Endodermal cell (in vitro differentiated cells): ENCODE measurements at places on chromosomes 6 and 20. TPM values are rescaled to one million over a fixed set of nuclear protein-coding genes. Genes with fewer than 3 reads are reported as not detected.

- DNase-seq: peak; percentile 92
Measured at GRCh38 chr6:37525460-37526357, 26.0 kb upstream of the CCDC167 start.

DNA sequence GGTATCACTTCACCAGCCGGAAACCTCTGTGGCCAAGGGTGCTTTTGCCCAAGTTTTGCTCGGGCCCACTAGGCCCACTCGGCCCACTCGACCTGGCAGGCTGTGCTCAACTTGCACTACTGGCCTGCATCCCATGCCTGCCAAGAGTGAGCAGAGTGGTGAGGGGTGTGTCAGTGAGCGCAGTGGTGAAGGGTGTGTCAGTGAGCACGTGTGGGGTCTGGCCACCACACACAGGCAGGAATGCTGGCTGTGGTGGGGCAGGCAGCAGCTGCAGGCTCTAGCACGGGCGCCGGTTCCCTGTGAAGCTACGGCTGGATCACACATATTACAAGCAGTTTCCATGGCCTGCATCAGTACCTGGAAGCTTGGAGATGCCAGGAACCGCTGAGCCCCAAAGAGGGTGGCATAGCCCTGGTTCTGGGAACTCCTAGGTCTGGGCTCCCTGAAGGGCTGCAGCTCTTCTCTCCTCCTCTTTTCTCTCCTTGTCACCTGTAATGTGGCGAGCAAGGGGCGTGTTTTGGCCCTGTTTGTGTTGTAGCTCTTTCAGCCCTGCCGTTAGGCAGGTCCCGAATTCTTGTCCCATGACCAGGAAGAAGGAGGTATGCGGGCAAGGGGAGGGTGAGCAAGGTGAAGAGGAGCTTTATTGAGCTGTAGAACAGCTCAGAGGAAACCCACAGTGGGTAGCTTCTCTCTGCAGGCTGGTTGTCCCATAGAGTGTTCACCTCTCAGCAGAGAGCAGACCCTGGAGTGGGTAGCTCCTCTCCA is 51.0 kb upstream of the CLDN20 start:
- no peak for DNase-seq

GRCh38 chr6:72132851-72133250 is 246.5 kb downstream of the RIMS1 start:
- no peak for DNase-seq

DNA sequence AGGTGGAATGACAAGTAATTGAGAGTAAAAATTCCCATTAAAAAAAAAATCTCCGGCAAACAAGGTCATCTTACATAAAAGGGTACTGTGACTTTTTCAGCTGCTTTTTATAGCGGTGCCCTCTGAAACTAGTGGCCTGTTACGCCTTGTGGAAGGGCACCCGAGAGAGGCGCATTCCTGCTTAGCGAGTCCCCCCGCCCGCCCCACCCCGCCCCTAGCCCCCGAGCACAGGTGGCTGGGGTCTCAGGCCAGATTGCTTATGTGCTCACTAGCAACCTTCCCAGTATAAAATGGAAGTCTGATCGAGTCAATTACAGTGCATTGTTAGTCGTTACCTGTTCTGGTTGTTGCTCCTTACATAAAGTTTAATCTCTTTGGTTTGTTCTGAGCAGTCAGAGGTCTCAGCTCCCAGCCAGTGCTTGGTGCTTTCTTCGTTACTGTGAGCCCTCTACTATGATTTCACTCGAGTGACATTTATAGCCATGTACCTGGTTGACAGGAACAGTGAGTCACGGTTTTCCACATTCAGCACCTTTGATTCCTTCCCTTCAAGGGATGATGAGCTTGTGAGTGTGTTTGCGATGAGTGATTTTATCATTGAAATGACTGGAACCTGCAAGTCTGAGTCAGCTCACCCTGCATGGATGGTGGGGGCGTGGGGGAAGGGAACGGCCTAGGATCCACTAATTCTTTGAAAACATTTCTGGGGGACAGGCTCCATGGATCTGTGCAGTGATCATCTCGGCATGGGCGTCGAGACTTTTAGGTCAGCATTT is 47.6 kb downstream of the ZDHHC14 start:
- DNase-seq: no peak

DNA sequence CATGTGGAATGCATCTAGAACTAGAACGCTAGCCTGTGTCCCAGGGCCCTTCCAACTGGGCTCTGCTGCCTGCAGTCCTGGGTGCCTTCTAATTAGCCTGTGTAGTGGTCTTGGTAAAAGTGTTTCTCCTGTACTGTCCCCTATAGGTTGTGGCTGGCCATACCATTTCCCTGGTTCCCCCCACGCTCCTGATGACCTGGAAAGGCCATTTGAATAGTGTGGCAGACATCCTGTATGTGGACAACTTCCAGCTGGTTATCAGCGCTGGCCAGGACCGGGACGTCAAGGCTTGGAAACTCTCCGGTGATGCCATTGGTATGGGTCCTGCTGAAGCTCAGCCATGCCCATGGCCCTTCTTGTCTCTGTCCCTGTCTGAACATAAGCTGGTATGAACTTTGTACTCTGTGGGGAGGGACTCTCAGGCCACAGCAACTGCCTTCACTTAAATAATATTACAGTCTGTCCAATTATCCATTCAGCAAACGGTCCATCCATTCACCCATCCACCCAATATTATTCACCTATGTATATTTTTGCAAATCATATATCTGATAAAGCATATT is 60.7 kb downstream of the SUN5 start:
- DNase-seq: no peak

DNA sequence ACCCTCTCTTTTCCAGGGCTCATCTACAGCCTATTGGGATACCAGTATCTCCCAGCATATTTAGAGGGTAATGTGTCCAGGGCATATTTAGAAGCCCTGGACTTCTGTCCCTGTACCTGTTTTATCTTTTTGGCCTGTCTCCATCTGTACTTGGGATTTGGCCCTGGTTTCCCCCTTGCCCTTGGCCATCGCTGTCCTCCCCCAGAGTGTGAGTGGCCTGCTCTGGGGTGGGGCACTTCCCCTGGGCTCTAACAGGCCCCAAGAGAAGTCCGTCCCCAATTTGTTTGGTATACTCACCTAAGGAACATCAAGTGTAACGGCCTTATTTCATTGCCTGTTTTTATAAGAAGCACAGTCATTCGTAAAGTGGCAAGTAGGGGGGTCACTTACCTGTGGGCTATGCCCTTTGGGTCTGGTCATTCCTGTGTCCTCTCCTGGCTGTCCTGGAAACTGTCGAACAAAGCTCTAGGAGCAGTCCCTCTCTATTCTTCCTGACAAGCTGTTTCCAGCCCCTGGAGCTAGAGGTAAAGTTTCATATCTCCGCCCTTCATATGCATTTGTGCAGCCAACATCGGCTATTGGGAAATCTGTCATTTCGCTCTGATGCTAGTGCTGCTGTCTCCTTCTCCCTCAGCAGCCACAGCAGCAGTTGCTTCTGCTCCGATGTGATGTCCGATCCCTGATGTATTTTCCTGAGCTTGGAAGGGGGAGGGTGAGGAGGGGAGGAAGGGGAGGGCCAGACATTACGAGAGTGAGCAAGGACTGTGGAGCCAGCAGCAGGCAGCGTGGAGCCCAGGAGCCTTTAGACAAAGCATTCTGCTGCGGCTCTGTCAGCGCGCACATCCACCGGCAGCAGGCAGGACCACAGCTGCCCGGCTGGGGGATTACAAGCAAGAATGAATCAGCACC is 83.4 kb downstream of the TCP11 start:
- no peak for DNase-seq

GRCh38 chr20:50254466-50255079 is 63.9 kb downstream of the CEBPB start:
- DNase-seq: no peak

- DNase-seq: peak; percentile 67
Measured at GRCh38 chr20:59455402-59456341, 148.7 kb upstream of the PHACTR3 start.

- no peak for DNase-seq
Measured at GRCh38 chr6:80618953-80619352, 512.5 kb downstream of the BCKDHB start.

GRCh38 chr20:59333951-59334350 is 33.5 kb downstream of the EDN3 start:
- no peak for DNase-seq

- DNase-seq: no peak
Measured at GRCh38 chr6:75490706-75491105, 2.9 kb downstream of the FILIP1 start.

GRCh38 chr6:132404736-132405135 is 3.5 kb upstream of the MOXD1 start:
- no peak for DNase-seq

- peak; percentile 81 for DNase-seq
Measured at GRCh38 chr20:47181056-47181862, 175.2 kb downstream of the ZMYND8 start.

DNA sequence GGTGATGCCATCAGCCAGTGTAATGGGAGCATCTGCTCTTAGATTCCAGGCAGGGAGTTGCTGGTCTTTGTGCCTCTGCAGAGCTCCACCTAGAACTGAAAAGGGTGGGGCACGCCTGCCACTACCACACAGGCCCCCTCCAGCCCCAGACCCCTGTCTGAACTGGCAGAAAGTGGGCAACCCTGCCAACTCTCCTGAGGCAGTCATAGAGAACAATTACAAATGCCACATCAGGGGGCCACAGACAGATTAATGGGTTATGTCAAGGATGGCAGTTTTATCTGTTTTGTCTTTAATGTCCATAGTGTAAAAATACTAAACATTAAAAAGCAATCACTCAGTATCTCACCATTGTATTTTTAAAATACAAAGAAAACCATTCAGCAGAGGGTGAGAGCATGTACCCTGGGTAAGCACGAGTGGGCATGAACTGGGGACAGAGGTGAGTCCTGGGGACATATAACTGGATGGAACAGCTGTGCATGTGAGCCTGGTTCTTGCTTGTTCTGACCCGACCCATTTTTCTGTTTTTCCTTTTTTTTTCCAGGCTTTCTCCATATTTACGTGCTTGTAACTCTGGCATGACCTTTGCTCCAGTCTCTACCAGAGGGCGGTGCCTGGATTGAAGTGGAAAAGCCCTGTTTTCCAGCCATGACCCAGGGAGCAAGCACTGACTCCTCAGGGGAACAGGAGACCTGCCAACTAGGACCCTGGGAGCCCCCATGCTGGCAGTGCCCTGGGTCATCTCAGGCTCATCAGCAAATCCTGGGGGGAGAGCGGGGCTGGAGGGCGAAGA is 8.2 kb downstream of the TRAF3IP2 start:
- DNase-seq: no peak

Gene BPIFB1
- total RNA-seq: 0.24 TPM in 1 of 3 replicates, not detected in the others

Gene PEX7
- 9.1 to 11.6 TPM (median 11.2 TPM) in 3 replicates for total RNA-seq

Gene MAP7
- 34.7 to 47.2 TPM (median 42.4 TPM) in 3 replicates for total RNA-seq

Gene ANKRD6
- 80.3 and 88.7 TPM in 2 replicates for total RNA-seq

Gene EDN3
- not detected in 3 replicates for total RNA-seq

Gene CST7
- not detected in 3 replicates for total RNA-seq

Gene GNL1
- total RNA-seq: 68.1 to 97.0 TPM (median 93.5 TPM) in 3 replicates

Gene CALHM4
- not detected in 3 replicates for total RNA-seq
